ENCODE measurements at places on chromosomes 6 and 20.
A peak's percentile ranks its signal among the peaks of the same experiment; 100 is the strongest.

- DNase-seq: no peak
Observed at GRCh38 chr6:98116455-98116854, 717.9 kb upstream of the POU3F2 start.

- DNase-seq: no peak
Observed at GRCh38 chr6:16783509-16783908, 22.2 kb upstream of the ATXN1 start.

- no peak for DNase-seq
Observed at GRCh38 chr6:56699066-56699654, 56.5 kb upstream of the DST start.

DNA sequence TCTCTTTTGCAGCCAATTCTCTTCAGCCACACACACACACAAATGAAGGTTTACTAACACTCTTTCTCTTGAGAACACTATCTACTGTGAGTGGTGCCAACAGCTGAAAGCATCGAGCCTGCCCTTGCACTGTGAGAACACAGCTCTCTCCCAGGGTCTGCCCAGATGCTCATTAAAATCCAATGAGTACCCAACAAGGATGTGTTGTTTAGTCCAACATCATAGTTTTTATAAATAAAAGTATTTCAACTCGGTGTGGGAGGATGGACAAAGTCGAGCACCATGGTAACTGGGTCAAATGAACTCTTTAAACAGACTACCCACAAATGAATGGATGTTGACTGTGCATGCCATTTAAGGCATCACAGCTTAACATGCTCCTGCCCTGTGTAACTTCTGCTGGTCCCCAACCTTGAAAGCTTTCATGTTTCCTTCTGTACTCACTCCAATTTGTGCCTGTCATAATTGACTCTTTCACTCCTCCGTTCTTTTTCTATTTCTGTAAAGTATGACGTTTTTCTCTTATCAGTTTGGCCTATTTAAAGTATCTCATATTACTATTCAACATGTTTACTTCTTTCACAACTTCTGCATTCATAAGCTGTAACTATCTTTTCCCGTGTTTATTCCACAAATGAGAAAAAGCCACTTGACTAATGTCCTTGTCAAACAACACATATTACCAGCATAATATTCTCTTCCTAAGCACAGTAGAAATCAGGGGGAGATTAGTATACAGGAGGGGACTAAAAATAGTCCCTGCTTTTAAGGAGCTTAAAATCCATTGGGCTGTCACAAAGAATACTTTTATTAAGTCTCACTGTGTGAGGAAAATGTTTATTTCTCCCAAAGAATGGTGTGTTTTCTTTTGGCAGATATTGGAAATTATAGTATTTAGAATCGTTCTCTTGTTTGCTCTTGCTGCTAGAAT is 215.4 kb downstream of the RFPL4B start:
- no peak for DNase-seq

GRCh38 chr6:168524571-168525001 is 83.6 kb downstream of the SMOC2 start:
- no peak for DNase-seq

GRCh38 chr6:33147807-33148666 is 44.2 kb downstream of the COL11A2 start:
- DNase-seq: no peak

DNA sequence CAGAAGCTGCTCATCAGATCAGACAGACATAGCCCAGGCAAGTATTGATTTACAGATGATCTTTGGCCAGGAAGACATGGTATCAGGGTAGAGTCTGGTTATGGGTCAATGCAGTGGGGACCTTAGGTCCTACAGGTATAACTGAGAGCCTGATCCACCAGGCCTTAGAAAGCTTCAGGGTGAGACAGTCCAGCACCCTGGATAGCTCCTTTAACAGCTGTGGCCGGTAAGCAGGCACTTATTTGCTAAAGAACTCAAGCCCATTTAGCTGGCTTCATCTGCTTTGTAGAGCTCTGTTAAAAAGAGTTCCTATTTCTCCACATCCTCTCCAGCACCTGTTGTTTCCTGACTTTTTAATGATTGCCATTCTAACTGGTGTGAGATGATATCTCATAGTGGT is 39.6 kb downstream of the ESR1 start:
- DNase-seq: no peak

DNA sequence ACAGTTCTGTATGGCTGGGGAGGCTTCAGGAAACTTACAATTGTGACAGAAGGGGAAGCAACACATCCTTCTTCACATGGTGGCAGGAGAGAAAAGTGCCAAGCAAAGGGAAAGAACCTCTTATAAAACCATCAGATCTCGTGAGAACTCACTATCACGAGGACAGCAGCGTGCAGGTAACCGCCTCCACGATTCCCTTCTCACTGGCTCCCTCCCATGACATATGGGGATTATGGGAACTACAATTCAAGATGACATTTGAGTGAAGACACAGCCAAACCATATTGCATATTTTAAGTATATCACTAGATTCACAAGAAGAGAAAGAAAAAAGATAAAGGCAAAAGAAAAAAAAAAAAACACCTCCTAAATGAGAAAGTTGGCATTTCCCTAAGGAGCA is 431.9 kb upstream of the RGS17 start:
- DNase-seq: no peak

- no peak for DNase-seq
Observed at GRCh38 chr20:1173698-1174097, 11.1 kb downstream of the TMEM74B start.

DNA sequence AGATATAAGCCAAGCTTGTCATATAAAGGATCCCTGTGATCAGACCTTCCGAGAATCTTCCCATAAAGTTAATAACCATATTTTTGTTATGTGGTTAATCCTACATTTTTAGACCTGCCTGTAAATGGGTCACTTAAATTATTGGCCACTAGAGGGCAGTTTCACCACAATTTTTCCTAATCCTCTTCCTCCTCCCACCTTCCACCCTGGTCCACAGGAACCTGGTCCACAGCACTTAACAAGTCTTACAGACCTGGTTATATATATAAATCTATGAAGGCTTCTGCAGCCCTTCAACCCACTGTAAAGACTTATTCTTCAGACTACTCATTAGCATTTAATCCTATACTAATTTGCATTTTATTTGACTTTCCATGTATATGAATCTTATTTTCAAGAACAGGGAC is 28.3 kb downstream of the MRS2 start:
- no peak for DNase-seq

DNA sequence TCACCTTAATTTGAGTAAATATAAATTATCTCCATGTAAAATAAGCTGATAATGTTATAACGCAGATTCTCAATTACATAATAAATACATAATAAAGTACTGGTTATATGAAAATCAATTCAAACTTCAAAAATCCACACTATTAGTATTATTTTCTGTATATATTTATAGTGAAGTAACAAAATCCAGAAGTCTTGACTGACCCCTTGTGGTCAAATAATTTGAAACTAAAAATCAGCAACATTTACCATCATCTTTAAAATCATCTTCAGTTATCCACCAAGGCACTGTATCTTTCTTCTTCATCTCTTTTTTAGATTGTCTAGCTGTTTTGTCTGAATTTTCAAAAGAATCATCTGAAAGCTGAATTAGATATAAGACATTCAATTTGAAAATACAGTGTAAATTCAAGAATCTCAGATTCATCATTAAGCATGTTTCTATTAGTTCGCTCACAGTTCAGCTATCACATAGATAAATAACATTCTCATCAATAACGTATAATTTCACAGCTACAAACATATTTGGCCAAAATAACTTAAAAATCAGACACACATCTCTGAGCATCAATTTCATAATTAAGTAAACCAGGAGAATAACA is 6.5 kb downstream of the CEP162 start:
- DNase-seq: no peak

GRCh38 chr6:90583179-90583835 is 3.6 kb downstream of the MAP3K7 start:
- DNase-seq: no peak

- peak; percentile 68 for DNase-seq
Observed at GRCh38 chr6:32413427-32414047, 6.6 kb upstream of the BTNL2 start.

DNA sequence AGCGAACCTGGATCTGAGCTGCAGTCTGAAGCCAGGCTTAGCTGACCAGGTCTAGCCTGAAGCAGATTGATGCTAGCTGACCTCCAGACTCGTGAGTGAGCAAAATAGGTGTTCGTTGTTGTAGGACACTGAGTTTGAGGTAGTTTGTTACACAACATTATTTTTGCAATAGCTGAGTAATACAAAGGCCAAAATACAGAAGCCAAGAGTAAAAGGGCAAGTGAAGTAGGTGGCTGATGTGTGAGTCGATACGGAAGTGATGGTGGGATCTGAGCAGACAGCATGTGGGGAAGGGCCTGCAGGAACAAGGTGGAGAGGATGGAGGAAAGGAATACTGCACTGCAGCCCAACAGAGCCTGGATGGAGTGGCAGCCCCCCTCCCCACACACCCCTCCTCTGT is 8.5 kb upstream of the SPATS1 start:
- DNase-seq: no peak

GRCh38 chr6:37663019-37663810 is 34.5 kb downstream of the MDGA1 start:
- DNase-seq: no peak

DNA sequence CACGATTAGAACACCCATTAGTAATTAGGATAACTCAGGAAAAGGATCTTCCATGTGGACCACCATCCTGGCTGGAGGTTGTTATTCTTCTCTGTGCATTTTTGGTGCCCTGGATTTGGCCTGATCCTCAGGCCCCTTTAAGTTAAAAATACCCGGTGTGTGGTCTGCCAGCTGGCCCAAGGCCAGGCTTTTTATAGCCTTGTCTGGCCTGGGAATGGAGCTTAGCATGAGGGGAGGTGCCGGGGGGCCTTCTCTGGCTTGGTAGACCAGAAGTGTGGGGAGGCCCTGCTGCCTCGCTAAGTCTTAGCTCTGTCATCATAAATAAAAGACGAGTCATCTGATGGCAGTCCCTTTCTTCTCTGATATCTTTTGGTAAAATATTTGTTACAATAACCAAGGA is 71.4 kb downstream of the ARID1B start:
- DNase-seq: no peak

DNA sequence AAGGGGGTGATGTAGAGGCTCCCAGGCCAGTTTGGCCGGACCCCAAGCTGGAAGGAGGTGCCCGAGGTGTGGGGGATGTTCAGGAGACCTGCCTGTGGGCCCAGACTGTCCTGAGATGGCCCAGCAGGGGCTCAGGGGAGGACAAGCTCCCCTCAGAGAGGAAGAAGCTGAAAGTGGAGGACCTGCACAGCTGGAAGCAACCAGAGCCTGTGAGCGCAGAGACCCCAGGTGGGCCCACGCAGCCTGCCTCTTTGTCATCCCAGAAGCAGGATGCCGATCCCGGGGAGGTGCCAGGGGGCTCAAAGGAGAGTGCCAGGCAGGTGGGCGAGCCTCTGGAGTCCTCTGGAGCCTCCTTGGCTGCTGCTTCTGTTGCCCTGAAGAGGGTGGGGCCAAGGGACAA is 29.7 kb downstream of the ZNF831 start:
- no peak for DNase-seq

GRCh38 chr6:106757267-106757666 is 127.9 kb downstream of the QRSL1 start:
- no peak for DNase-seq

DNA sequence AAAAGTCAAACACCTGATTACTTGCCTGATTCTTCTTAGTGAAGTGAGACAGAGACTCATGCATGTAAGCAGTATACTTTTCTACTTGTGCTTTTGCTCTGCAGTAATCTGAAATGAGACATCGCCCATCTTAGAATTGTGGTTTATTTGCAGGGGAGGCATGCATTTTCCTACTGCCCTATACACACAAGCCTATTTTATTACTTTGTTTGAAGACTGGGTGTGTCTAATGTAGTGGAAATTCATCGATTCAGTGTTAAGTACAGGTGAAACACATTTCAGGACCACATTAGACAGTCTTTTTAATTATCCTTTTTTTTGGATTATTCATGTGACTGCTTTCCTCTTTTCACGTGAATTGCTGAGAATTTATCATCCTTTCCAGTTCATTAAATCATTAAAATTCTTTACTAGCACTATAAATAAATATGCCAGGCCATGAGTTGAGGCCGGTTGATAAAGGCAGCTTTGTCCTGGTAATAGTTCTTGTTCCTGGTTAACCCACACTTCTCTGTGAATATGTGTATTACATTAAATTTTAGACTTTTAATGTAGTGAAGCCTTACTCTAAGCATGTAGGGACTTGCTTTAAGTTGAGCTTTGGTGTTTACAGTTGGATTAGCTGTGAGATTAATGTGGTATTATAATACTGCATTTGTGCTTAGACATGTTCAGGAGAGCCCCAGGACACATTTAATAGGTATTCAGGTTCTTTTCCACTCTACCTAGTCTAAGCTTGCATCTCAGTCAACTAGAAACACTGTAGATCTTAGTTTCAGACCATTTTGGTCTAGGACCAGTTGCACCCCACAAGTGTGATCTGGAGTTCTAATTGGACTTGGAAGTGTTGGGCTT is 10.8 kb upstream of the BTBD3 start:
- DNase-seq: no peak

DNA sequence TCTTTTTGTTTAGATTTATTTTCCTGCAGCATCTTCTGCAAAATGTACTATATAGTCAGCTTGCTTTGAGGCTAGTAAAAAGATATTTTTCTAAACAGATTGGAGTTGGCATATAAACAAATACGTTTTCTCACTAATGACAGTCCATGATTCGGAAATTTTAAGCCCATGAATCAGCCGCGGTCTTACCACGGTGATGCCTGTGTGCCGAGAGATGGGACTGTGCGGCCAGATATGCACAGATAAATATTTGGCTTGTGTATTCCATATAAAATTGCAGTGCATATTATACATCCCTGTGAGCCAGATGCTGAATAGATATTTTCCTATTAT is 3.2 kb downstream of the FOXC1 start:
- no peak for DNase-seq

DNA sequence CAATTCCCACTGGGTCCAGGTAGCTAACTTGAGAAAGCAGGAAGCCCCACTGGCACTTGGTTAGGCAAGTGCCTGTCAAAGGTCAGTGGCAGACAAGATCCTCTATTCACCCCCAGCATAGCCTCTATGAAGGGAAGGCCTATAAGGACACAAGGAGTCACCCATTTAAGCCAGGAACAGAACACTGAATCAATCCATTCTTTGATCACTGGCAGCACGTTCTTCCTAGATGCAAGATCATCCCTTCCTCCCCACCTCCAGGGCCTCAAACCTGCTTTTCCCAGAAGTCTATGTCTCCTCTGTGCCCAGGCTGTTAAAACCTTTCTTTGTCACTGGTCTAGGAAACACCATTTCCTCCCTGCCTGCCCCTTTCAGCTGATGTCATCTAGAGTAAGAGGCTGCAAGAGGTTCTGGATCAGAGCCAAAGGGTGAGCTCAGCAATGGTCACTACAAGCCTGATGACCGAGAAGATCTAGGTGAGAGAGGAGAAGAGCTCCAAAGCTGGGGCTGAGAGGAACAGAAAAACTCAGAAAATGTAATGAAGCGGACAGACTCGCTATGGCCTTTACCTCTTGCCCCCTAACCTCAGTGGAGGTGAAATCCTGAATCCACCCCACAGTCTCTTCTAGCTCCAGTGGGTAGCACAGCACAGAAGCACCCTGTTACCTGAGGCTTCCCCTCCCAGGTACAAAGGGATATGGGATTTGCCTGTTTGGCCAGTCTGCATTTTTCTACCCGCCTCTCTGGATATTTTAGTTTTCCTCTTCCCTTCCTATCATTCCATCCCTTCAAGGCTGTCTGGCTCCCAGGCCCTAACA is 1.8 kb downstream of the GTPBP2 start:
- DNase-seq: no peak

Measured in activated CD4-positive, CD25-positive, alpha-beta regulatory T cell treated with anti-CD3 and anti-CD28 coated beads, Interleukin-2, amount 50 U/mL, for 16 hours (primary cell).